AG10803 (cell line): ENCODE measurements at places on chromosomes 7 and 10.

DNA sequence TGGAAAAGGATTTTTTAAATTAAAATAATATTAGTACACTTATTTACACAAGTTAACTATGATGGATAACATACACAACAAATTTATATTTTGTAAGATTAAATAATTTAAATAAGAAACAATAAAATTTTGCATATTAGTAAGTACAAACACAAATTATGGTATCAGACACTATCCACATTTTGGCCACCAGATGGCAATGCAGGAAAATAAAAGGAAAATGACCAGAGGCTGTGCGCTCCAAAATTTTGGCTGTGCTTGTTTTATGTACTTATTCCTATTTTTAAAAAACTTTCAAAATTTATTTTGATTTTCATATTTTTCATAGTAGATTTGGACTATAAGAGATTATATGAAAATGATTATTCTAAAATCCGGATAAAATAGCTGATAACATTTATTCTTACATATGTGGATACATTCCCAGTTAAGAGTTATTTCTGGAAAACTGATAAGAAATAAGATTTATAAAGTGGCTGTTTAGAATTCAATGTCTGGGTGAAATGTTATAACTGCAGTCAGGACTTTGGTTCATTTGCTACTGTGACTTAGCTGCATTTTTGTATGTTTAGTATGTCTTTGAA lies 274.7 kb upstream of the HGF start:
- peak; percentile 59 for DNase-seq

DNA sequence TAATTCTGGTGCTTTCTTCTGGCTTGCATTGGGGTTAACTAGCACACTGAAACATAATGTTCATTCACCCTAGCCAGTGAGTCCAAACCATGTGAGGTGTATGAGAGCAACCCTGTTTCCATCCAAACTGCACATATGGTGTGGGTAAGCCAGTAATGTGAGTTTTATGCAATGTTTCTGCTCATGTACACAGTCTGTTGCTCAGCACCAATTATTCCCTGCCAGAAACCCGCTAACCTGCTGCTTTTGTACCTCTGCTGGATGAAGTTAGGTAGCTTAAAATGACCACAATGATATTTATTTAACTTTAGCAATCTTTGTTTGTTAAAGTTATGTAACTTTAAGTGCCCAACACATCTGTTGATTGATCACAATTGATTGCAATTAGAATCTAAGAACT lies 93.7 kb upstream of the RPA3 start:
- peak; percentile 29 for DNase-seq

DNA sequence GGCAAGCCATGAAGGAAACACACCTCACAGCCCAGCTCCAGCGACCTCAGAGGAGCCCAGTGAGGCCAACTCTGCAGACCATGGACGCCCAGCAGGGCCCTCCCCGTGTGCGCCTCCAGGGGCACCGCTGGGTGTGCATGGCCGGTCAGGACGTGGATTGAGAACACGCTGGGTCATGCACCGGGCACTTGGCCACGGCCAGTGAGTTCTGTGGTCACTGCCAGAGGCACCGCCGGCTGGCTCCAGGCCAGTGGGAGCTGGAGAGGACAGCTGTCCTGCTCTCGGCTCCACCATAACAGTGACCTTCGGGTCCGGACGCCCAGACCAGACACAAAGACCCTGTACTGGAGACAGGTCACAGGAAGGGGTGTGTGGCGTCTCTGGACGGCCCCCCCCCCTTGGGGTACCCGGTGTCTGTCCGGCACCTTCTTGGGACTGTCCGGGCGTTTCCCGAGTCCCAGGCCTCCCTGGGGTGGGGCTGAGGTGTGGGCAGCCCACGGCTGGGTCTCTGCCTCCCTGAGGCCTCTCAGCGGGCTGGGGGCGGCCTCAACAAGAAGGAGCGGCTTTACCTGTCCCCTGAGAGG lies 50.4 kb upstream of the NKX6-2 start:
- DNase-seq = no peak

- peak; percentile 73 for DNase-seq
Measured at GRCh38 chr10:88116481-88116880, 253.1 kb downstream of the PTEN start.

- DNase-seq = peak; percentile 74
Measured at GRCh38 chr7:20403331-20403730, 72.6 kb downstream of the ITGB8 start.
